CD4-positive, alpha-beta T cell treated with Interleukin-6 at 100 ng/mL for 8 hours (primary cell): ENCODE measurements at places on chromosomes 11 and 22.

DNA sequence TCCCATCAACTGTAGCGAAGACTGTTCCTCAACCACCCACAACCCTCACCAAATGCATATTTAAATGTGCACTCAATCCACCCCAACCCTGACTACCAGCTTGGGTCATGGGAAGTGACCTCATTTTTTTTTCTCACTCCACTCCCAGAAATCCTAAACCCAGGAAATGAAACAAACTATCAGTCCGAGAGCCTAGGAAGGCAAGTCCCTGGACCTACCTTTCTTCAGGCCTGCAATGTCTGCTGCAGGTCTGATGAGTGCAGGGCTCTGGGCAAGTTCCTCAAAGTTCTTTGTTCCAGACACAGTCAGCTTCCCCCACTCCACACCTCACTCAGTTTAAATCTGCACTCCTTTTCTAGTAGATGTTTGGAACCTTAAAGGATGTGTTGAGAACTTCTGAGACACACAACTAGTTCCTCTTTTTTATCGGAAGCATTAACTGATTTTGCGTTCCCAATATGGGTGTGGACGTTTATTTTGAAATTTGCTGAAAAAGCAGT, at the start of gene MS4A4E:
TSS of gene MS4A4E (minus strand) at position 398 of the 500 bp plus-strand sequence. CDS start 13,082 bp downstream, outside the sequence.
- no peak for DNase-seq

- no peak for DNase-seq
Observed at GRCh38 chr11:130839981-130840666, 76.2 kb downstream of the SNX19 start.

DNA sequence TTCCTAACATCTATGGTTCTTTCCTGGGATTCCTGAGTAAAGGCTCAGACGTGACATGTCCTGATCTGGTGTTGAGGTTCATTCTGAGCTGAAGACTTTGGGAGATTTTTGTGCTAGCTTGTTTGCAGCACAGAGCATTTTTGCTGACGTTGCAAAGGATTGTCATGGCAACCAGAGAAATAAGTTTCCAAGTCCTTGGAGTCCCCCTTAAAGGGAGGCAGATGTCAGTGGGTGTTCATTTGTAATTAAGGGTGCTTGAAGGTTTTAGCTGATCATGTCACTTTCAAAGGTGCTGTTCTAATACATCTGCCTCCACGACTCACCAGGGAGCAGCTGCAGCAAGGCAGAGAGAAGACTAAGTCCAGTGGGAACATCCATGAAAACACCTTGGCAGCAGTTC, 5.4 kb upstream of the SYN3 start:
- DNase-seq = no peak

DNA sequence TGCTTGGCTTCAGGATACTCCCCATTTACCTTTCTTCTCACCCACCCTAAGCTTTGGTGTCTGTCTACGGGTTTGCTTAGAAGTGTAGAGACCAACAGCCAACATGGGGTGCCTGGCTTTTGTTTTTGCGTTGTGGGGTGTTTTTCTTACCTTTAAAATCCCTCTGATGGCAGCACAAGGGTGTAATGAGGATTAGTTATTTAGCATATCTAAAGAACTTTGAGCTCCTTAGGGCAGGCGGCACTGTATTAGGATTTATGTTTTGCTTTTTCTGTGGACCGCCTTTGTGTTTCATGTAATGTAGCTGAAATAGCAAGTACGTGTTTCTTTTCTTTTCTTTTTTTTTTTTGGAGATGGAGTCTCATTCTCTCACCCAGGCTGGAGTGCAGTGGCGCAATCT, 8.9 kb downstream of the AP2A2 start:
- no peak for DNase-seq

DNA sequence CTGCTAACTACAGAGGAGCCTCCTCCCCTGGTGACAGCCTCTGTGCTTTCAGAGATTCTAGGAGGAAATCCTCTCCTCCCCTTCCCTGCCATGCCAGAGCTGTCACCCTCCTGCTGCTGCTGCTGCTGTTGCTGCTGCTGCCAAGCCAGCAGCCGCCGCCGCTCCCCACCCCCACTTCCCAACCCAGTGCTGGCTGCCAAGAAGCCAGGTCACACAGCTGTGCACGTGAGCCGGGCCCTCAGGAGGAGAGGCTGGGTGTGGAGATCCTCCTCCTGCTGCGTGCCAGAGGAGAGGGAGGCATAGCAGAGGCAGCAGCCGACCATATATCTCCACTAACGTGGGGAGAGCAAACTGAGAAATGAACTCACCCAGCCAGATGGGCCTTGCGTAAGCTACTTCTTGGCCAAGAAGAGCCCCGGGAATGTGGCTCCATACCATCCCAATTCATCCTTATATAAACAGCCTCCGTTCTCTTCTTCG, 12.4 kb downstream of the CRY2 start:
- no peak for DNase-seq

GRCh38 chr11:116910378-116910777, 73.0 kb upstream of the APOA1 start:
- DNase-seq = no peak

- no peak for DNase-seq
Observed at GRCh38 chr11:128231845-128232410, 355.4 kb downstream of the ETS1 start.

DNA sequence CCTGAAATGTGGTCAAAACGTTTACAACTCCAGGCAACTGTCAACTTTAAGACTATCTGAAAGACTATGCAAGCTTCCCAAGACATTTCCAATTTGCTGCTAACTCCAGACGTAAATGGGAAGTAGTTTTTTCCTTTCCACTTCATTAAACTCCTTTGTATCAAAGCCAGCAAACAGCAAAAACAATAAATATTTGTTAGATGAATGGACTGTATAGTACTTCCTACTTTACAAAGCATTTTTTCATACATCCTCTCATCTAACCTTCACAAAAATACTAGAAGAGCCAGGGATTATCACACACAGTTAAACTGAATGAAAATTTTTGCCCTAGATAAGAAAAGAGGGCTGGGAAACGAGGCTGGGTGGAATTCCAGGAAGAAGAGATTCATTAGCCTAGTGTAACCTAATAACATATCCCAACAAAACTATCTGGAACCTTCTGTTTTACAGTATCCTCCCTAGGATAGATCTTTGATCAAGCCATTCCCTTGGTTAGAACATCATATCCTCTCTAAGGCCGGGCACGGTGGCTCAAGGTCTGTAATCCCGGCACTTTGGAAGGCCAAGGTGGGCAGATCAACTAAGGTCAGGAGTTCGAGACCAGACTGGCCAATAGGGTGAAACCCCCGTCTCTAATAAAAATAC, 10.4 kb downstream of the NUP98 start:
- no peak for DNase-seq

GRCh38 chr11:8584082-8584481, 9.9 kb downstream of the STK33 start:
- no peak for DNase-seq

DNA sequence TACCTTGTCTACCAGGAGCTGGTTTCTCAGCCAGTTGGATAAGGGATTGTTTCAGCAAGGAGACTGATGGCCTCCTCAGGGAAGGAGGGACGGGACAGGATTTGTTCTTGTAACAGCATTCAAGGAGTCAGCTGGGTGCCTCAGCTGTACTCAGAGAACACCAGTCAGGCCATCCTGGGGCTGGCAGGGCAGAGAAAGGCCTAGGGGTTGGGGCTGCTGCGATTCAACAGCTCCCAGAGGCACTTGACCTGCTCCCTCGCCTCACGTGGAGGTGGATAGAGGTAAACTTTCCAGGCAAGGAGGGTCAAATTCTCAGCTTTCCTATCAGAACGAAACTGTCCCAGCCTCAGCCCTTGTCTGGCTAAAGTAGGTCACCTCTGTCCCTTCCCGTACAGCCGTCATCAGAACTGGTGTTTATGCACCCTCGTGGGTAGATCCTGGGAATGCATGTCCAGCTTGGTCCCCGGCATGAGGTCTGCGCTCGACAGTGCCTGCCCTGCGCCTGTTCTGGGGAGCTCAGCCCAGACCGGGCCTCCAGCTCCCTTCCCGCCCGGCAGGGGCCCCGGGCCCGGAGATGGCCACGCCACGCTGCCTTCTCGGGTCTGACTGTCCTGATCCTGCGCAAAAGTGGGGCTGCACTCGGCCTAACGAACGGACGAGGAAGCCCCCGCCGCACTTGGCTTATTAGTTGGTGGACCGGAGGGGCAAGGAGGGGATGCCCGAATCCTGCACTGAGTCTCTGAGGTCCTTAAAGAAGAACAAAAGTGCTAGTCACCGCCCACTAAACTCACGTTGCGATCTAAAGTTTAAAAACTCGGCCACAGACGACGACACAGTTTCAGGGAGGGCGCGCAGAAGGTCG, 762 bp upstream of the CCDC134 start:
- no peak for DNase-seq

GRCh38 chr11:46237248-46238077, 40.0 kb upstream of the CREB3L1 start:
- DNase-seq = peak; percentile 31

DNA sequence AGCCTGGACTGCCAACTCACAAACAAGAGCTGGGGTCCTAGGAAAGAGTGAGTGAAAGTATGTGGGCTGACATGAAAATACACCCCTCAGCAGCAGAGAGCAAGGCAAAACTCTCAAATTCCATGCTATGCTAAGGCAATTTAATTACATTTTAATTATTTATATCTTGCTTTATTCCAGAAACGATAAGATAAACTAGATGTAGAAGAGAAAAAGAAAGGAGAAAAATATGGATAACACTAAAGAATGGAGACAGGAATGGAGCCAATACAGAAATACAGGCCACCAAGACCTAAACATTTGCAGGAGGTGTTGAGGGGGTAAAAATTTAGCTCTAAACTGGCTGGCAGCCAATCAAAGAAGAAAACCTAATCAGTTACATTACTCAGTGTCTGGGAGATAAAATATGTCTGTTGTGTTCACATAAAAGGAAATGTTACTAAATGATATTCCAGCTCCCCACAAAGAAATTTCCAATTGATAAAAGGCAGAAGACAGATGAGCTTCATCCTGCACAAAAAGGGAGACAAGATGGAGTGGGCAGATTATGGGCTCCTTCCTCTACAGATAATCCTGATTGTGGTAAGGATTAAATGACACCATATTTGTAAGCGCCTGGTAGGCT, 223.5 kb upstream of the BLID start:
- DNase-seq = no peak

GRCh38 chr22:30209642-30210041, 36.9 kb downstream of the LIF start:
- no peak for DNase-seq

- no peak for DNase-seq
Observed at GRCh38 chr11:28759311-28759710, 651.1 kb downstream of the METTL15 start.

DNA sequence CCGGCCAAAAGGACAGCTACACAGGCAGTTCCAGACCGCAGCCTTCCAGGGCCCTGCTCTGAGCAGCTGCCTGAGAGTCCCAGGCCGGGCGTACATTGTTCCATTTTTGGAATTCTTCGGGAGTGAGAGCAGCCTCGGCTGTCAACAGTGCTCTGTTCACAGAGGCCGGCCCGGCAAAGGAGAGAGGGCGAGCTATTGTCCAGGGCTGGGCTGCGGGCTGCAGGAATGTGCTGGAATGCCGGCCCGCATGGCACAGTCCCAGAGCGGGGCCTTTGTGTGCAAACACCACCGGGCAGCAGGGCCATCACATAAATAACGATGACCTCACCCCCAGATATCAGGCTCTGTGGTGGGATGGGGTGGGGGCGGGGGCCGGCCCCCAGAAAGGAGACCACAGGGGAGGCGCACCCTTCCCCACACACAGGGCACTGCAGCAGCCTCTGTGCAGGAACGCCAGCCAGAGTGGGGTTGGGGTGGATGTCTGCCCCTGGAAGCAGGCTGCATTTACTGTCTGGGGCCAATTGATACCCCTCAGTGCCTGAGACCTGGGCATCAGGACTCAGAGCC, 15.8 kb downstream of the LINC01488 start:
- no peak for DNase-seq

GRCh38 chr11:67024410-67024809, 1.5 kb downstream of the SYT12 start:
- DNase-seq = peak; percentile 54

DNA sequence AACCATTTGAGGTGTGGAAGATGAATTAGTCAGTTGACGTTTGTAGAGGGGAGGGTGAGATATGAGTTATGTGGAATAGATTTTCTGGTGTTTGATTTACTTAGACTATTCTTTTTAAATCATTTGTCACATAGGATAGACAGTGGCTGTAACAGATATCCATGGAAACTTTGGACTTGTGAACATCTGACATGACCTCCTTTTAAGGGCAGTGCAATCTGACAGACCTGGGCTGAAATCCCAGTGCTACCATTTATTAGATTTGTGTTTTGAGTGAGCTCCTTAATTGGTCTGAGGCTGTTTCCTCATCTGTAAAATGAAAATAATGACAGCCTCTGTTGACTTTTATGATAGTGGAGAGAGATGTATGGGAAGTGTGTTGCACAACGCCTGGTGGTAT, 159.9 kb downstream of the TEAD1 start:
- no peak for DNase-seq

DNA sequence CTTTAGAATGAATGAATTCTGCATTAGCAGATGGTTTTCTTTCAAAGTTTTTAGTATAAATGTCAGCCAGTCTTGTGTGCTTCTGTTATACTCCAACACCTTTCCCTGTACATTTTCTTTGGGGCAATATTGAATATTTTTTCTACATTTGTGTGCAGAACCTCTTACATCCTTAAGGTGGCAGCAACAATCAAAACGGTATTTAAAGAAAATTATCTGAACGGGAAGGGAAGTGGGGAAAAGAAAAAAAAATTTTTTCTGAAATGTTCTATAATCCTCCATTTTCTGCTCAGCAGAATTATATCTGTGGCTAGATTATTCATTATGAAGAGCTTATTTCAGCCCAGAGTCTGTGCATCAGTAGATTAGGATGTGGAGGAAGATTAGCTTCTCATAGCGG, 347.3 kb upstream of the RAG2 start:
- no peak for DNase-seq
